ENCODE measurements at places on chromosomes 6 and 20. TPM values are rescaled to one million over a fixed set of nuclear protein-coding genes. Genes with fewer than 3 reads are reported as not detected.

The SLC22A2 gene
- not detected for total RNA-seq

DNA sequence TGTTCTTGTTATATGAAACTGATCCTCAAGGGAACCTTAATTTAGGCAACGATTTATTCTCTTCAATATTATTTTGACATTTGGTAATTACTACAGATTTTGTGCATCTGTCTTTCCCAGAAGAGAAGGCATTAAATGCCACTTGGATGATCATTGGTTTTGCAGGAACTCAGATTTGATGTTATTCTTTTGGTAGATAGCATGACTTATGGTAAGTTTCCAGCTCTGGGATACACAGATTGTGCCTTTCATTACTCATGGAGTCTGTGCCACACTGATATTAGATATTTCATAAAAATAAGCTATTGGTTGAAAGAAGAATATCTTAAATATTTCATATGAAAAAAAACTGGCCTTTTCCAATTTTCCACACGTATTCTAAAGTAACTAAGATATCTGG is 120.1 kb downstream of the AIG1 start:
- DNase-seq: no peak

DNA sequence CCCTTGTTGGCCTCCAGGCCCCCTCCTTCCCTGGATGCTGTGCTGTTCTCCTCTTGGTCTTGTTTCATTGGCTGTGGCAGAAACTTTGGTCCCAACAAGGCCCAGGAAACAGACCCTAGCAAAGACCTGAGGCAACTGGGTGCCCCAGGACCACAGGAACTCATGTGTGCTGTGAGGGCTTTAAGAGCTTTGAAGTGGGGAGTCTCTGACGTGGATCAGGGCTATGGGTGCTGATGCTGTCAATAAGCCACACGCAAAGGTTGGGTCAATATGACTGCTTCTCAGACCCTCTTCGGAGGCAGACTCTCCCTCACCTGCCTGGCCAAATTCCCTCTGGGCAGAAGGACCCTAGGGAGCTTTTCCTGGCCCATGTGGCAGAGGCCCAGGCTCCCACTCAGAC is 91.5 kb upstream of the MLN start:
- DNase-seq: no peak

DNA sequence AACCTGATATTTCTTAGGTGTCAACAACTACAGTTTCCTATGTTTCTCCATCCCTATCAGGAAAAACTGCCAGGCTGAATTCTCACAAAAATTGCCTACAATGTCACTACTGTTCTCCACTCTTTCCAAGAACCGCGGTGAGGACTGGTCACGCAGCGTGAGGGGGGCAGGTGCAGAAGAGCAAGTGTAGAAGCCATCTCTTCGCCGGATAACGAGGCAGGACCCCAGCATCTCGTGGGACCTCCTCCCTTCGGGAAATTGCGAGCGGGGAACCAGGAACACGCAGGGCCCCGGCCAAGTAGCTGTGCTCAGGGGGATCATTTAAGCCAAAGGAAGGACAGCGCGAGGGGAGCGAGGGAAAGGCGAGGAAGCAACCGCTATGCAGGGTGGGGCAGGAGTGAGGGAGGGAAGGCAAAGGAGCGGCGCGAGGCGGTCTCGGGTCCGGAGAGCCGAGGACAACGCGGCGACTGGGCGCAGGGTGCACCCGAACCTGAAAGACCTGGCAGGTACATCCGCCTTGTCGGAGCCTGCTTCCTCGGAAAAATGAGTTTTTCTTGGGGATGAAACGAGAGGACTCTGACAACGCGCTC is 559 bp downstream of the APMAP start:
- DNase-seq: no peak

DNA sequence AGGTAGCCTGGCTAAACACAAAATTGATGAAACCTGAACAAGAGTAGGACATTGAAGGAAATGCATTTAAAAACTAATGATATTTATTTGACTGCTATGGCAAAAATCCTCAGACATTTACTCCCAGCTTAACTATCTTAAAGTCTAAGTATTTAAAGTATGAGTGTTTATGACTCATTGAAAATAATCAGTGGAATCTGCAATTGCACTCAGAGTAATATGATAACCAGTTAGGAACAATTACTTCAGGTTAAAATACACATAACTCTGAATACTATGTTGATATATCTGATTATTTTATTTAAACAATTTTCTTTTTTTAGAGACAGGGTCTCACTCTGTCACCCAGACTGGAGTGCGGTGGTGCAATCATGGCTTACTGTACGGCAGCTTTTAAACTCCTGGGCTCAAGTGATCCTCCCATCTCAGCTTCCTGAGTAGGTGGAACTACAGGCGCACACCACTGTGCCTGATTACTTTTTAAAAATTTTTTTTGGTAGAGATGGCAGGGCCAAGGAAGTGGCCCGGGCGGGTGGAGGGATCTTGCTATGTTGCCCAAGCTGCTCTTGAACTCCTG is 43.9 kb downstream of the FILIP1 start:
- DNase-seq: no peak

DNA sequence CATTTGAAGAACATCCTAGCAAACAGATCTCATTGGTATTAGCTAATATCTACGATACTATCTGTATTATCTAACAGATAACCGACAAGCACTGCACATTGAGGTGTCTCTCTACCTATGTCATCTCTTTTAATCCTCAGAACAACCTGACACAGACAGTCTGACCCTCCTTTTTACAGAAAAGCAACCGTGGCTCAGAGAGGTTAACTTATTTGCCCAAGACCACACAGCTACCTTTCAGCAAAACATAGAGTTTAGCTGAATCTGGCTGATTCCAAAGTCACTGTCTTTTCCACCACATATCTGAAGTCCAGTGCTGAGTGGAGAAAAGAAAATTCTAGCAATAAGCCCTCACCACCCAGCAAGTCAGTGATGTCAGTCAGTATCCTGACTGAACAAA is 358.7 kb upstream of the JARID2 start:
- DNase-seq: no peak

DNA sequence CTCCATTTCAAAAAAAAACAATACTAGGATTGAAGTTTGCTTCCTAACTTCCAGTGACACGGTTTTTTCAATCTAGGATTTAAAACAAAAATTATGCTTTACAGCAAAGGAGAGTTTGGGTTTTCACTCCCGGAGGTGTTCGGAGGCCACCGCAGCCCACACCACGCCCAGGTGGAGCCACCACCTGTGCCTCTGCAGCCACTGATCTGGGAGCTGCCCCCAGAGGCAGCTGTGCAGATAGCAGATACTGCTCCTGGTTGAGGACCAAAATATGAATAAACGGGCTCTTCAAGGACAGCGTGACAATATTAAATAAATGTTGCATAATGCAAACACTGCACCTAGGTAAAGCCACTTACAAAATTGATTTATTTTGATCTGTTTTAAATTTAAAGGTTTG is 30.2 kb downstream of the DLL1 start:
- no peak for DNase-seq

GRCh38 chr6:54085541-54085940 is 25.7 kb upstream of the MLIP start:
- DNase-seq: no peak

- DNase-seq: no peak
Observed at GRCh38 chr6:113361014-113361645, 496.0 kb upstream of the MARCKS start.

- DNase-seq: peak; percentile 41
Observed at GRCh38 chr20:35615667-35616464, at the start of gene SPAG4. SPAG4 (plus strand) TSS chr20:35615829; CDS start chr20:35616004, 175 bp downstream.

DNA sequence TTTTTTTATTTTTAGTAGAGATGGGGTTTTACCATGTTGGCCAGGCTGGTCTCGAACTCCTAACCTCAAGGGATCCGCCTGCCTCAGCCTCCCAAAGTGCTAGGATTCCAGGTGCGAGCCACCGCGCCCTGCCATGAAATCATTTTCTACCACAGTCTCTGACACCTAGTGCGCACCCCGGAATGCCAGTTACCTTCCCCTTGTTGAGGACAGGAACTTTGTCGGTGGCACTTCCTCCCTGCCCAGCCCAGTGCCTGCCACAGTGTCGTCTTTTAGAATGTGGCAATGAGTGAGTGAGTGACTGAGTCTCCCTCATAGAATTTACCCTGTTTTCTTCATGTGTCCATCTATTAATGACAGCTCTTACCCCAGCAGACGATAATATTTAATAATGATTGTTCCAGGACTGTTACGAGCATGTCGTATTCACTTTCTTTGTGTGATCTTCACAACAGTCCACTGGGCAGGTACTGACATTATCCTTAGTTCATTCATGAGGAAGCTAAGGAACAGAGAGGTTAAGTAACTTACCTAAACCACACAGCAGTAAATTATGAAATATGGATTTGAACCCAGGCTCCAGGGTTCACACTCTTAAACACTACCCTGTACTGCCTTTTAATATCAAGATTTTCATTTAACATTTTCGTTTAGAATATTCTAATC is 1.8 kb downstream of the OSBPL2 start:
- no peak for DNase-seq
